HT-29 (cell line): ENCODE measurements at places on chromosomes 13 and 19. TPM values are rescaled to one million over a fixed set of nuclear protein-coding genes. Genes with fewer than 3 reads are reported as not detected.
A peak's percentile ranks its signal among the peaks of the same experiment; 100 is the strongest.

DNA sequence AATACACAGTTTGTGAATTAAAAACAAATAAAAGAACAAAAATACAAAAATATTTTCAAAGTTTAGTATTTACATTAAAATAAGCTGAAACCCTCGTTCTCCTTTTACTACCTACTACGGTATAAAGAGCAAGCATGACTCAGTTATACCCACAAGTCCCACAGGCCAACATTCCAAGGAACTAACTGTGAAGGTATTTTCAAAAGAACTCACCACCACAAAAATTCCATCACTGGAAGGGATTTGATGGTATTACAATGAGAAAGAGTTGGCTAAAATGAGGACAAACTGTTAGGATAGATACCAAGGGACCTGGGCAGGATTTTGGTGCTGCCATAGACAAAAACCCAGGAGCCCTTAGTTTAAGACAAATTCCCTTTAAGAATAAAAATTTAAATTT is 122.7 kb downstream of the TBC1D4 start:
- no peak for DNase-seq

DHDH gene
- total RNA-seq, result 0.10 and 0.42 TPM in 2 replicates

- no peak for DNase-seq
Observed at GRCh38 chr13:36550177-36550576, 117.9 kb downstream of the CCNA1 start.

GRCh38 chr19:19434483-19435045 is 29.1 kb downstream of the GATAD2A start:
- DNase-seq, result no peak

DNA sequence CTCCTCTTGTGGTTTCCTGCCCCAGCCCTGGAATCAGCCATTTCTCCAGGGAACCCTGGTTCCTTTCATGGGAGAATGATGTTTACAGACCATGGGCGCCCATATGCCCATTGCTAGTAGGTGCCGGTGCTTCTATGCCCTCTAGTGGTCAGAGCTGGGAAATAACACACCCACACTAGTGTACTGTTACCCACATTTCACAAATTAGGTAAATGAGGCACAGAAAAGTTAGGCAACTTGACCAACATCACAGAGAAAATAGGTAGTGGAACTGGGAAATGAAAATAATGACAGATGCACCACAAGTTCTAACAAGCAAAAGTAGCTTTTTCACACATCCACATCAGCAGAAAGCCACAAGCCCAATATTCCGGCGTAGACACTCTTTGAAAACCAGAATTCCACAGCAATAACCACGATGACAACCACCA is 1.3 kb upstream of the CEACAM3 start:
- DNase-seq, result peak; percentile 92

DNA sequence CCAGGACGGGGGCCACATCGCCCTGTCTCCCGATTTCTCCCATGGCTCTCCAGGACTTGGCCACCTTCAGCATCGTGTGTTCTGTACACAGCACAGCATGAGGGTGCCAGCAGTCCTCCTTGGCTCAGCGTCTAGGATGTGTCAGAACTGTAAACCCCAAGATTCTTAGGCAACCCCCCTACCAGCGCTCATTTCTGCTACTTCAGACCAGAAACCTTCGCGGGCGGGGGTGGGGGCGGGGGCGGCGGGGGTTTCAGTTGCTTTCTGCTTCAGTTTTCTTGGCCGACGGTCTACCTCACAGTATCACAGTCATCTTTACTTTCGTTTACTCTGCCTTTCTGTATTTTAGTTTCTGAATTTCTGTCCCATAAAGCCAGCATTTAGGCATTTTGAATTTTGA is 82.4 kb downstream of the GGACT start:
- DNase-seq, result no peak

- no peak for DNase-seq
Observed at GRCh38 chr19:40907968-40908735, 26.1 kb upstream of the CYP2A7 start.

- no peak for DNase-seq
Observed at GRCh38 chr19:46629546-46630025, 4.7 kb upstream of the PTGIR start.

CYP2A7 gene
- total RNA-seq, result not detected in 2 replicates

DNA sequence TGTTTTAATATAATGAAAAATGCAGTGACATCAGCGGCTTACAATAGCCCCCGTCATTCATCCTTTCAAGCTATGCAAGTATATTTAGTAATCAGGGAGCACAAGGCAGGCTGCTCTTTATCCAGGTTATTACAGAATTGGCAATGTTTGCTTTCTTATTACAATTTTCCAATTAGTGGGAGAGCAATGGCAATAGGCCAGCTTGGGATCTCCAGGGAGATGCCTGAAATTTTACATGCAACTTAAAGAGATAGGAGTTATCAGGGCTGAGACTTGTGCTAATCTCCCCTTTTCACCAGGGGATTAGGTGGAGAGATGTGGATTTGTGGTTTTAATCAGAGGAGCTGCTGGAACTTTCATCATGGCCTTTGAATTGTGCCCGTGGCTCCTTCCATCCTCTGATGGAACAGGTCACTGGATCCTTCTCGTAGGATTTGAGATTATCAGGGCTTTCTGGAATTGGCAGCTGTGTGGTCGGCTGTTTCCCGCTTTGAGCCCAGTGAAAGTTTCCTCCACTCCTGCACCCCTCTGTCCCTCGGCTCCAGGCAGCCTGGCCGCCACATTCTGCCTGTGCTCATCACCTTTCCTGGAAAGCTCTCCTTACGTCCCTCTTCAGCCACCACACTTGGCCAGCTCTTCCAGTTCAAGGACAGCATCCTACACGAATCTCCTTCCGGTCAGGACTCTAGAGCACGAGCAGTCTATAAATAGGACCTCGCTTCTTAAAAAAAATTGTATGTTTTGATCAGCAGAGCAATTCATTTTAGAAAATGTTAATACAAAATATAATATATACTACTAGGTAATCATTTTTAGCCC is 47.0 kb downstream of the CBY2 start:
- no peak for DNase-seq

GRCh38 chr19:38384209-38385027 is 3.4 kb downstream of the GGN start:
- DNase-seq, result peak; percentile 62

DNA sequence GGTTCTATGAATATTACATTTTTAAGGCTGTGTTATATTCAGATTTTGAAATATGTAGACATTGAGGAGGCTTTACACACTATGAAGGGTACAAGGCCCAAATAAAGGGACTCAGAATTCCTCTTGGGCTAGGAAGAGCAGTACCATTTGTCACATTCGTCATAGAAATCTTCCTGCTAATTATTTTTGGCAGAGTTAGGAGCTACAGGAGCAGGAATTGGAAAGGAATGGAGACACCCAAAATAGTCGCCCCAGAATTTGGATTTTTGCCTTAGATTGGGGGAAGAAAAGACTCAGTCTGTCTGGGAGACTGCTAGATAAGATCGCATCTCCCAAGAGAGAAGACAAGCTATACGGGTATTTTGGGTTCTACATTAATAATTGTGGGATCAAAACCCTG is 176.4 kb upstream of the DACH1 start:
- DNase-seq, result no peak

SBK2 gene
- total RNA-seq, result not detected in 2 replicates

GRCh38 chr13:49938314-49938713 is 2.2 kb upstream of the SPRYD7 start:
- DNase-seq, result no peak

TJP3 gene
- 127 and 139 TPM in 2 replicates for total RNA-seq
